ENCODE measurements at places on chromosomes 4 and X.

- DNase-seq = no peak
These were observed 455 bp upstream of the ABCB7 start for GRCh38 chrX:75156531-75156945.

DNA sequence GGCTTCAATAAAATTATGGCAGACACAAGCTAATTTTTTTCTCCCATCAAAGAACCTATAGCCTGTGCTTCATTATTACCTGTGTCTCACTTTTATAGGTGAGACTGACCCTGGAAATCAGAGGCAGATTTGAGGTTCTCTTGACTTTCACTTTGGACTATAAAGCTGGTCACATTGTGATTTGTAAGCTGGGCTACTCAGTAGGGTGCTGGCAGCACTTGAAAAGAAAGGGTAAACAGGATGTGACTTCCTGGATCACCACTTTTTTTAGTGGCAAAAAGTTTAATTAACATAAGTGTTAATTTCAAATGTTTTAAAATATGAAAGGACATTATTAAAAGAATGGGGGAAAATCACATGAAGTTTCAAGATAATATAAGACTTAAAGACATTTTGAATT, 50.6 kb upstream of the GATB start:
- DNase-seq = no peak

- DNase-seq = no peak
These were observed 85.4 kb downstream of the GPRIN3 start for GRCh38 chr4:89222170-89222569.

DNA sequence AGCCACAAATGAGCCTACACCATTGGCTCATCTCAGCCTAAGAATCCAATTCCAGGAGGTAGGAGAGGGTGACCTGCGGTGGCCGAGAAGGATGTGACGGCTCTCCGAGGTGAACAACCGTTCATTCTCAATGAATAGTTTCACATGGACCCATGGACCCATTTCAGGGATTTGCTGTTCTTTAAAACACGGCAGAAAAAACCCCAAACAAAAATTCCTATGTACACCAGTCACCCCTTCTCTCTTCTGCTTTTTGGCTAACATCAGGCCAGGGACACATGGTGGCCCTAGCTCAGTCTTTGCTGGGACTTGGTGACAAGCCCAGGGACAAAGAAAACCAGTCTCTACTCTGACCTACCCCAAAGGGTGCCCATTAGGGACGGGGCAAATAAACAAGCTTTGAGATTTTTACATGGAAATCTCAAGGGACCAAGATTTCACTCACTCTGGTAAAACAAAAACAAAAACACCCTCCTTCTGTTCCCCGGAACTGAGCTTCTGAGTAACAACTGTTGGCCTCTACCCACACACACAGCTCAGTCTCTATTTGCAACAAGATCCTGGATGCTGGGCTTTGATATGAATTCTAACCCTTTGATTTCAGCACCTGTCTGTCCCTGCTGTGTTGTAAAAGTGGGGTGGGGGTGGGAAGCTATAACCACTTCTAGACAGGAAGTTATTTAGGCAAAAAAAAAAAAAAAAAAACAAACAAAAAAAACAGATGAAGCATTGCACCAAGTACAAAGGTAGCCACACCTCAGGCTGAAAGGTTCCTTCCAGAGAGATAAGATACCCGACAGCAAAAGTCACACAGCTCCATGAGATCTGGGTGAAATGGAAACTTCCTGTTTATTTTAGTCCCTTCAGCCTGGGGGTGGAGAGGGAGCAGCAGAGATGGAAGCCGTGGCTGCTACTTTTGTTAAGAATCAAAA, 49.0 kb downstream of the DDX3X start:
- DNase-seq = no peak

DNA sequence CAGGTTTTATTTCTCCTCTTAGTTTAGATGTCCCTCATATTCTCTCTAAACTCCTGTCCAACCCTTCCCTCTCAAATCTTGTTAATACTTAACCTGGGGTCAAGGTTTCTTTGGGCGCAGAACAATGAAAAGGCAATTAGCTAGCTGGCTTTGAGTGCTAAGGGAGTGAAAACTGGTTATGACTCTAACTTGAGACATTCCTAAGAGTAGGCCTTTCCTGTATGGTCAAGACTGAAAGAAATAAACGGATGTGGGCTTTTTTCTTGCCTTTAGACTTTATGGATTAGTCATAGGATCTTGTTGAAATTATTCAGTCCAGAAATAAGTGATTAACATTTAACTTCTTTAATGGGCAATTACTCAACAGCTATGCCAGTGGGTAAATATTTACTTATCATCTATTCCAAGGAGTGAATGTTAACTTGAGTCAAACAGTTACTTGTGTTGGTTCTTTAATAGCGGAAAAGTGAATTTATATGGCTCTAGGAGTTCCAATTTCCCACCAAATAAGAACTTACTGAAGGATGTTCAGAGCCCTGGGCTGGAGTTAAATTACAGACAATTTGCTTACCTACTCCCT, 141.7 kb upstream of the SCML1 start:
- no peak for DNase-seq

- no peak for DNase-seq
These were observed 1.6 kb downstream of the HTRA3 start for GRCh38 chr4:8270912-8271815.

DNA sequence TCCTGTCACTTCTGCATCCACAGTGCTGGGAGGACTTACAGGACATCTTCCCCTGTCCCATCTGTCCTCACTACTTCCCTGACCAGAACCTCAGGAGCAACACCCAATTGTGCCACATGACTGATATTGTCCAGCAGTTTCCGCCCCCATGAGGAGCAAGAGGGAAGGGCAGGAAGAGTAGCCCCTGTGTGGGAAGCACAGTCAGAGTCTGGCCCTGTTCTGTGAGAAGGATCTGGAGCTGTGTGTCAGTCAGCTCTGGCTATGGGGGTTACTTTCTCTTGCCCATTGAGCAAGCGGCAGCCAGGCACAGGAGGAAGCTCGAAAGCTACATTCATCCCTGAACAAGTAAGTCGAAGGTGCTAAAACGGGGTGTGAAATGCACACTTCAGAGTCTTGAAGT, 14.8 kb upstream of the TRIM60 start:
- no peak for DNase-seq

DNA sequence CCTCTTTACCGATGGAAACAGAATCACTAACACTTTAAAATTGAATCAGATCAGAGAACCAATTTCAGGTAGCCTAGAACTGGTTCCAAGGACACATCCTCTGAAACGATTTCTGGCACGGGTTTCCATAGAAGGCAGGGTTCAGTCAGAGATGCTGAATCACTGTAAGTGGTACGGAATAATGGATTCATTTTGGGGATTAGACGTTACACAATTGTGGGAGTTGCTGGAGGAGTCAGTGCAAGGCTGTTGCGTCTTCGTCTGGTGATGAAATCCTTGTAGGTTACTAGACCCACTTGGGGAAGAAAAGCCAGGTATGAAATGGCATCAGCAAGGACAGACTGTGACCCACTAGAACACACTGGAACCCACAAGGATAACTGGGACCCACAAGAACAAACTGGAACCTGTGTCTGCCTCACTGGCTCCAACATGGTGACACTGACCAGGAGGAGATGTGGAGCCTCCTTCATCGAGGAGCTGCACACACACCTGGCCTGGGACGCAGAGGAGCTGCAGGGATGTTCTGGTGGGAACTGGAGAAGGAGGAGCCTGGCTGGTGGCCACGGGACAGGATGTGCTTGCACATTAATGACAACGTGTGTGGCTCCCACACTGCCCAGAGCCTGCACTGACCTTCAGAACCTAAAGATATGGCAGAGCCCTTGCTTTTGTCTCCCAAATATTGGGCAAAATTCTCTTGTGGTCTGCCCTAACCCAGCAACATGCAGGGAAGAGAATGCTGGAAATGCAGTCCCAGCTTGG, 105.1 kb downstream of the TRAPPC11 start:
- no peak for DNase-seq

GRCh38 chr4:54165438-54165837, 63.7 kb upstream of the PDGFRA start:
- no peak for DNase-seq

DNA sequence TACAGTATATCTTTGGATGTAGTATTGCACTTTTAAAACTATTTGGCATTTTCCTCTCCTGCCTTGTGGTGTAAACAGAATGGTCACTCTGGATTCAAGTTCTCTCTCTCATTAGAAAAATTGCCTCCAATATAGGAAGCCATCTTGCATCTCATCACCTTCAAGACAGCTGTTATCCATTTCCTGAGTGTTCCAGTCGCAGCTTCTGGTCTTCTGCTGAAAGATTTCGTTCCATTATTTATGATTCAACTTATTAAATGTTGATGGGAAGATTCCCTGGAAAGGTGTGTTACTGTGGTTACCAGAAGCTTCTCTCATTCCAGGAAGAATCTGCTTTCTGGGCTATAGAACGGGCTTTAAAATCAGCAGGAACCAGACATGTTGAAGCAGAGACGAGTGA, 568.3 kb upstream of the SLIT2 start:
- DNase-seq = no peak

- no peak for DNase-seq
These were observed 120.0 kb upstream of the CHRDL1 start for GRCh38 chrX:110915570-110915969.

DNA sequence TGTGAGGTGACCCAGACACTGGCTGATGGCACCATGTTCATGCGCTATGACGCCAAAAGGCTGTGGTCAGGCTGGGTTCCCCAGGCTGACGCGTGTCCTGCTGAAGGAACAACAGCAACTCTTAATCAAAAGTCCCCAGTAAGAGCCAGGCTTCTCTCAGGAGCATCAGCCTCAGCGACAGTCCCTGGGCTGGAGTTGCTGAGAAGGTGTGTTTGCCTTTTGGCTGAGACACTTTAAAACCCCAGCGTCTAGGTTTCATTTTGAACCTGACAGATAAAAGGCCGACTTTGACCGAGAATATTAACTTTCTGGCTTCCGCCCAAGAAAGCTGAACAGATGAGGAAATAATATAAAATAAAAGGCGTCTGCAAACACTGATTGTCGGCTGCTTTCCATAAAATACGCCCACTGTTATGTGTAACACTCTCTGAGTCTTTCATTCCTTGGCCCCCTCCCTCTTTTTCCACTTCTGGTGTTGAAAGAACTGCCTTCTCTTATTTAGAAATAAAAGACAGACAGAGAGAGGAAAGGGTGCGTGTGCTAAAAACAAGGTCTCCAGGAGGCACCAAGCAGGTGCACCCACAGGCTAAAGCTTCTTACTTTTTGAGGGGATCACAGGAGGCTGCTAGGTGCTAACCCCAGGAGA, 373.6 kb downstream of the MID1IP1 start:
- DNase-seq = peak; percentile 1

GRCh38 chr4:174657472-174657871, 135.2 kb upstream of the HPGD start:
- no peak for DNase-seq

GRCh38 chrX:25523574-25524540, 508.1 kb upstream of the ARX start:
- no peak for DNase-seq

DNA sequence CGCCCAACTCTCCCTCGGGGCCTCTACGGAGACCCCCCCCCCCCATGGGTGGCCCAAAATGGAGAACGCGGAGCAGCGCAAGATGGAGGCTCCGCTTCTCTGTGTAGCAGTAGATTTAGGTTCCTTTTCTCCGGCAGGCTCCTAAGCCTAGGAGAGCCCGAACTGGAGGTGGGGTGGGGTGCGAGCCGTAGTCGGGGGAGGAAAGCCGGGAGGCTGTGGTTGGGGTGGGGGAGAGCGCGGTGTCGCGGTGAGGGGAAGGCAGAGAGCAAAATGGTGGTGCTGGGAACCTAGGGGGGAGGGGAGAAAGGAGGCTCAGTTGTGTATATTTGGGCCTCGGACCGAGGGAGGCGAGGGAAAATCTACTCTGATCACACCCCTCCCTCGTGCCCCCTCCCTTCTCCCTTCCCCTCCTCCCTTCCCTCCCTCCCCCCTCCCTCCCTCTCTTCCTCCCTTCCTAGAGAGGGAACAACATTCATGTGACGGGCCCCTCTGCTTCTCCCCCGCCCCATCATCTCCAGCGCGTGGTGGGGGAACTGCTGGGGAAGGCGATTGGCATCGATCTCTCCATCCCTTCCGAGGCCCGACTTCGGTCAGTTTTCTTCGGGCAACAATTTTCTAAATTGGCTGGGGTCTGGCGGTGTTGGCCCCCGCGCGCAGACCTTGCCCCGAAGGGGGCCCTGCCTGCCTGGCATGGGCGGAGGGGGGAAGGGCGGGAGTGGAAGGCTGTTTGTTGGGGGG, at the start of gene STAG2:
TSS of gene STAG2 (plus strand) at position 439 of the 738 bp plus-strand sequence. CDS start 60,922 bp downstream, outside the sequence.
- peak; percentile 74 for DNase-seq

GRCh38 chrX:119826399-119826959, 26.3 kb downstream of the UPF3B start:
- no peak for DNase-seq

GRCh38 chr4:88752076-88752463, 54.4 kb upstream of the NAP1L5 start:
- no peak for DNase-seq

GRCh38 chrX:107227780-107228485, 21.5 kb downstream of the DNAAF6 start:
- DNase-seq = no peak

DNA sequence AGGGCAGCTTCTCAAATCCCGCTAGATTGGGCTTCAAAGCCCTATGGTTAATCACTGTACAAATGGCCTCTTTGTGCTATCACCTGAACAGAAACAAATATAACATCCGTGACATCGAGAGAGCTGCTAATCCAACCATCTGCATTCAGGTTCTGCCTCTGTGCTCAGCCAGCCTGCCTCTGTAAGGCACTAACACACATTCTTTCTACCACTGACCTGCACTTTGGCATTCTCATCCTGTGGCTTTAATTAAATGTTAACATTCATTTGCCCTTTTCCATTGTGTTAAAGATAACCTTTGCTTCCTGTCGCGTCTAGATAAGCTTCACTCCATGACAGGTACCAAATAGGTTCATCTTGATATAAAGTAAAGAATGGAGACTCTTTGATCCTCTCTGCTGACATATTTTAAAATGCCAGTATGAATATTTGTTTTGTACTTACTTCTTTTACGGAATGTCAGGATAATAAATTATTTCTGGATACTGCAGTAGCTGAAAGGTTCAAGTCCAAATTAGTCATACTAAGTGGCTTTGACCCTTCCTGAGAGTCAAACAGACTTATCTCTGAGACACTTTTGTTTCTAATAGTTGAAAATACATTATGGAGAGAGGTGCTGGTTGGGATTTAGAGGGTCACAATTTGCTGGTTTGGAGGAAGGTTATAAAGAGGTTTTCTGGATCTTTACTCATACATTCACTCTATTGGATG, 505.7 kb downstream of the PACRGL start:
- DNase-seq = no peak

DNA sequence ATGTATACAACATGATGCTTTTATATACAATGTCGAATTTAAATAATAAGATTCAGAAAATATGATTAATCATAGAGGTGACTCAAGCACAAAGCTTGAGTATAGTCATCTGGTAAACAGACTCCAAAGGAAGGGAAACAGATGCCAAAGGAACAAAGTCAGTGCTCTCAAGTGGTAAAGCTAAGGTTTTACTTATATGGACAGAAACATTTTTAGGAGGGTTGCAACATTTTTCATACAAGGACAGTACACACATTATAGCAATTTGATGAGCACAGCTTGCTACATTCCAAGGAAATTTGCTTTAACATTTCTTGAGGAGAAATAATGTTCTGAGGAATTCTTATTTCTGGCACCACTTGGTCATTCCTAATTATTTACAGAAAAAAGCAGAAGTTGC, 333.4 kb upstream of the AADAT start:
- no peak for DNase-seq

- DNase-seq = no peak
These were observed 278.1 kb upstream of the ARSJ start for GRCh38 chr4:114257501-114257900.

- no peak for DNase-seq
These were observed 101.9 kb downstream of the EFNB1 start for GRCh38 chrX:68930542-68931317.

GRCh38 chr4:110515676-110516075, 39.7 kb downstream of the ENPEP start:
- no peak for DNase-seq
